Activated T-cell treated with anti-CD3 and anti-CD28 coated beads, Interleukin-2, amount 50 U/mL, for 72 hours (primary cell): ENCODE measurements at places on chromosomes 1 and 21. TPM values are rescaled to one million over a fixed set of nuclear protein-coding genes. Genes with fewer than 3 reads are reported as not detected.

Gene AMY2B
- total RNA-seq = 14.2 TPM

Gene SLFNL1
- total RNA-seq = 0.35 TPM

DNA sequence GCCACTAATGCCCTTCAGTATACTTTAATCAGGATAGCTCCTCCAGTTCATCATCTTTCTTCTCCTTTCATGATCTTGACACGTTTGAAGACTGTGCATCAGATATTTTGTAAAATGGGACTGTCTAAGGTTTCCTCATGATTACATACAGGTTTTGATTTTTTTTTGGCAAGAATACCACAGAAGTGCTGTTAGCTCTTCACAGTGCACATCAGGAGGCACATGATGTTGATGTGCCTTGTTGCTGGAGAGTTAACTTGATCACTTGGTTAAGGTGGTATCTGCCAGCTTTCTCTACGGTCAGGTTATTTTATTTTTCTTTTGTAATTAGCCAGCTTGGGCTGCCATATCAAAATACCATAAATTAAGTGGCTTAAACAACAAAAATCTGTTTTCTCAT, 128.6 kb upstream of the IVNS1ABP start:
- no peaks in the 10 kb centered on the region for H3K36me3 ChIP-seq
- no peaks in the 10 kb centered on the region for H3K27me3 ChIP-seq
- H3K4me3 ChIP-seq = no peak overlapping the region
- DNase-seq = no peak
- H3K4me1 ChIP-seq = peaks cover 8% of the 10 kb centered on the region

- DNase-seq = no peak
- H3K4me1 ChIP-seq = peaks cover 55% of the 10 kb centered on the region
- H3K27ac ChIP-seq = no peak overlapping the region
- no peaks in the 10 kb centered on the region for H3K36me3 ChIP-seq
These were observed 3.9 kb upstream of the IFFO2 start for GRCh38 chr1:18960409-18960808.

GRCh38 chr1:40783001-40783905, at the start of gene KCNQ4:
Gene KCNQ4, plus strand, starts transcription at chr1:40783787. Its CDS starts 307 bp downstream, at chr1:40784094.
- DNase-seq = no peak
- peaks cover 5% of the 10 kb centered on the region for H3K4me1 ChIP-seq
- H3K27ac ChIP-seq = no peak within 1 kb of the TSS
- H3K36me3 ChIP-seq = no peaks in the 10 kb centered on the region
- H3K4me3 ChIP-seq = peak within 1 kb of the TSS; percentile 79

DNA sequence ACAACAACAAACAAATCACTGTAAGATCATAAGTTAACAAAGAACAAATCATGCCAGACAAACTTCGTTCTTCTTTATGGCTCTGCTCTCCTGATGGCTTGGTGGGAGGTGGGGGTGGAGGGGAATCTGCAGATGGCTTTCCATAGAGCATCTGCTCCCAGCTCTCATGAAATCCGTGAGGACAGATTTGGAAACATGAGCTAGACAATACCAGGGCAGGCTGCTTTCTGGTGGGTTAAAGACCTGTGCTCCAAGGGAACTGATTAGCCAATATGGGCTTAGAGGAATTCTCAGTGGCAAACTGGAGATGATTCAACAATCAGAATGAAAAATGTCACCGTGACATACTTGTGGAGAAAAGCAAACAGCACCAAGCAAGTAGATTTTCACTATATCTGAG, 69.4 kb upstream of the TLR5 start:
- H3K36me3 ChIP-seq = no peaks in the 10 kb centered on the region
- peaks cover 5% of the 10 kb centered on the region for H3K27me3 ChIP-seq
- H3K4me3 ChIP-seq = no peak overlapping the region
- H3K27ac ChIP-seq = no peak overlapping the region
- H3K4me1 ChIP-seq = no peaks in the 10 kb centered on the region

DNA sequence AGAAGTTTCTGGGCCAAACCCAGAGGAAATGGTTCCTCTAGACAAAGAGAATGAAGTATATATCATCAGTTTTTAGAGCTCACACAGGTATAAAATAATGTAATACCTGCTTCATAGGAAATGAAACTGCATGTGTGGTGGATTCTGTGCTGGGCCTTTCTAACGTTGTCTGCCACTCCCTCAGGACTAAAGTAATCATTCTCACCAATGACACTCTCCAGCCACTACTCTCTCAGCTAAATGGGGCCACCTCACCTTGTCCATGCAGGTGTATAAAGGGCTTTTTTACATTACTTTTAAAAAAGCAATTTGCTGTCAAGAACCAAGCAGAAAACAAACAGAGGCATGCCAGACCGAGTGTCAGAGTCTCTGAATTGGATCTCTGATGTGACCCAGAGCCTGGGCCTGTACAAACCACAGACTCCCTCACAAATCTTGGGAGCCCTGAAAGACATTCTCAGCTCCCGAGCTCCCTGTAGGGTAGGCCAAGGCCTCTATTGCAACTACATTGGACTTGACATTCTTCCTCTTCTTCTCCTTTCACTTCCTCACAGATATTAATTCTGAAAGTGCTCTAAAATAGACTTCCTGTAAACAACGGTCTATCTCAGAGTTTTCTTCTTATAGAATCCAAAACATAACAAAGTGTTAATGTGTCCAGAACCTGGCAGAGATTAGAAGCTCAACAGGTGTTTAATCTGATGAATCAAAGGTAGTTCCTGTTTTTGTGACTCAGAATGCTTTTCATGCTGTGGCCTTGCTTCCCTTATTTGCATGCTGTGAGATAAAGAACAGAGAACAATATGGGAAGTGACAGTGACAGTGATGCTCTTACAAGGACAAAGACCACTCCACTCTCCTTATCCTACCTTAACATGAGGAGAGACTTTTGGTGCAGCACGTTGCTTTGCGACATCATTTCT, 8.6 kb downstream of the AIM2 start:
- no peaks in the 10 kb centered on the region for H3K27me3 ChIP-seq
- DNase-seq = no peak
- H3K4me1 ChIP-seq = peaks cover 52% of the 10 kb centered on the region
- H3K36me3 ChIP-seq = peaks cover 50% of the 10 kb centered on the region

DNA sequence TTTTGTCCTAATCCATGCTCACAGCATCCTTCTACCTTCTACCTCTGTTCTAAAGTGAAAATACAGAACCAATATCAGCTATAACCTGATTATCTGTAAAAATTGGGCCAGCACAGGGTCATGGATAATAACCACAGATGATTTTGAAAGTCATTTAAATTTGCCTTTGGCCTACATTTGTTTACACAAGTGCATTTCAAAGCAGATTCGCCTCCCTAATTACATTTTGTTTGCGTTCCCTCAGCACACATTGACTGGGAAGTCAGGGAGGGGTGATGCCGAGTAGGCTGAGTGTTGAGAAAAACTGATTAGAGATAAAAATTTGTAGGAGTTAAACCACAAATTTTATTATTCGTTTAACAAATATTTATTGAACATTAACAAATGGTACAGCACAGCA, 19.2 kb upstream of the RGS8 start:
- H3K27me3 ChIP-seq = peaks cover 32% of the 10 kb centered on the region
- no peak for DNase-seq
- peaks cover 2% of the 10 kb centered on the region for H3K4me1 ChIP-seq
- no peak overlapping the region for H3K27ac ChIP-seq
- H3K4me3 ChIP-seq = no peak overlapping the region

DNA sequence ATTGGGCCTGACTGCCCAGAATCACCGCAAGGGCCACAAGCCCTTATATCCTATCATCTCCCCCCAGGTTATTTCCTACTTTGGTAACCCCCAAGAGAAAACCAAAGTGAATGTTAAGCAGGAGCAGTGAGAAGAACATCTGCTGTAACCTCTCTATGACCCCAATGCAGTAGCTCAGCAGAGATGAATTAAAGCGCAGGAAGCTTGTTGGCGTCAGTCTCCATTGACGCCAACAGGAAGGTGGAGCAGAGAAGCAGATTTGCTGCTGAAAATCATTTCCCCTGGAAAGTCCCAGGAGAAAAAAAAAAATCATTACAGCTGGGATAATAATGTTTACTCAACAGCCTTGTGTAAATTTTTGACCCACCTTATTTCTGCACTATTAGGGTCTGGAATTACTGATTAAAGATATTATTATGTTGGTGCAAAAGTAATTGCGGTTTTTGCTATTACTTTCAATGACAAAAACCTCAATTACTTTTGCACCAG, 33.2 kb upstream of the FAM163A start:
- peaks cover 12% of the 10 kb centered on the region for H3K4me1 ChIP-seq
- peak overlapping the region; percentile 11 for H3K4me3 ChIP-seq
- H3K27me3 ChIP-seq = no peaks in the 10 kb centered on the region
- H3K36me3 ChIP-seq = peaks cover 7% of the 10 kb centered on the region

DNA sequence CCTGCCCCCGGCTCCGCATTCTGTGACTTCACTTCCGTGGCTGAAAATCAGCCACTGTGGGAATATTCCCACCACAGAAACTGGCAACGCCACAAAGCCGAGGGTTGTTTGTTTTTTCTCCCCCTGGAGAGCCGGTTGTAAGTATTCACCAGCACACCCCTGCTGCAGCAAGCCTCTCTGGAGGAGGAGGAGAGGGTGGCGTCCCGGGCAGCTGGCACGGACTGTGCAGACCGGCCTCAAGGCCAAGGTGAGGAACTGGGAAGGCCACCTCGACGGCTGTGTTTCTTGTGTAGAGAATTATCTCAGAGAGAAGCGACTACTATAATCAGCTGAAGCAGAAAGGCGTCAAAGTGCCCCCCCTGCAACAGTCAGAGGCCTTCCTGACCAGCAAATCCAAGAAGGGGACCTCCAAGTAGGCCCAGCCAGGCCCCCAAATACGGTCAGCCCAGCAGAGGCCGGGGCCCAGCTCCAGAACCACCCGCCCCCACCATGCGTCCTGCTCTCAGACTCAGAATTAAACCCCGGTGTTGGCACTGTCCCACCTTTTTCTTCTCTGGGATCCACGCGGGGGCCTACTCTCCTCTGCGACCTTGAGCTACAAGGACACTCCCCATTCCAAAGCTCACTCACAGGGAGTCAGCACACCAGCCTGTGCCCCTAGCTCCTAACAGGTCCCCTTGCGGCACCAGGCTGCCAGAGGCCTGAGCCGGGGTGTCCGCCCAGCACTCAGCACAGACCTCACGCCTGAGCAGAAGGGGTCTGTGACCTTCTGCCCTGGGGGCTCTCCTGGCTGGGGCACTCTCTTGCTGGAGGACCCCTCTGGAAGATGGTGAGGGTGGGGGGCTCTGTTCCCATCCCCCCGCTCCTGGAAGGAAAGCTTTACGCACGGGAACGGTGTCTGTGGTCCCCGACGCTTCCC, 1.2 kb upstream of the SMIM1 start:
- DNase-seq = no peak
- no peak overlapping the region for H3K27ac ChIP-seq
- peak overlapping the region; percentile 82 for H3K4me3 ChIP-seq
- no peaks in the 10 kb centered on the region for H3K36me3 ChIP-seq
- H3K27me3 ChIP-seq = peaks cover 2% of the 10 kb centered on the region
- H3K4me1 ChIP-seq = peaks cover 10% of the 10 kb centered on the region

- no peaks in the 10 kb centered on the region for H3K36me3 ChIP-seq
- no peak for DNase-seq
- H3K4me3 ChIP-seq = no peak overlapping the region
These were observed 628.1 kb downstream of the LMO4 start for GRCh38 chr1:87956750-87957149.

- H3K27ac ChIP-seq = no peak overlapping the region
- DNase-seq = no peak
- H3K36me3 ChIP-seq = no peaks in the 10 kb centered on the region
- no peak overlapping the region for H3K4me3 ChIP-seq
- no peaks in the 10 kb centered on the region for H3K4me1 ChIP-seq
- no peaks in the 10 kb centered on the region for H3K27me3 ChIP-seq
These were observed 257.2 kb downstream of the PTGER3 start for GRCh38 chr1:70790232-70790923.

- DNase-seq = no peak
- H3K27ac ChIP-seq = peak overlapping the region; percentile 98
- peaks cover 43% of the 10 kb centered on the region for H3K4me1 ChIP-seq
- peak overlapping the region; percentile 98 for H3K4me3 ChIP-seq
These were observed 463 bp upstream of the PRRC2C start for GRCh38 chr1:171484760-171485374.

DNA sequence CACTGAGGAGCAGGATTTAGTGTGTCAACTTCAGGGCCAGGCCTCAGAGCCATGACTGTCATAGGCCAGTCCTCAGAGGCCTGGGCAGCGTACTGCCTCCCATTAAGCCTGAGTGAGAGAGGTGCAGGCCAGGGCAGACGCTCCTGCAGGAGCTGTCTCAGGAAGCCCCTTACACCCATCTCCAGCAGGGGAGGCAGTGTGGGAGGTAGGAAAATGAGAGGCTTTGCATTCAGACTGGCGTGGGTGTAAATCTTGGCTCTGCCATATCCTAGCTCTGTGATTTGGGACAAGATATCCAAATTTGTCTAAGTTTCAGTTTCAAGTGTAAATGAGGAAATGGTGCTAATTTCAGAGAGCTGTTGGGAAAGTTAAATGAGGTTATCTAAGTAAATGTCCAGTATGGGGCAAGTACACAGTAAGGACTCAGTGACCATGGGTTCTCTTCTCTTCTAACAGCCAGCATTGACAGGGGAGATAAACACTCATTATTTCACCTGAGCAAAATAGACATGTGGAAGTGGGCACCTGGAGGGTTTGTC, 184.1 kb downstream of the ZSCAN20 start:
- H3K4me3 ChIP-seq = no peak overlapping the region
- no peaks in the 10 kb centered on the region for H3K36me3 ChIP-seq
- no peak overlapping the region for H3K27ac ChIP-seq
- no peak for DNase-seq
- H3K4me1 ChIP-seq = no peaks in the 10 kb centered on the region
- no peaks in the 10 kb centered on the region for H3K27me3 ChIP-seq

GRCh38 chr1:114216431-114217173, 62.9 kb upstream of the SYT6 start:
- peaks cover 11% of the 10 kb centered on the region for H3K27me3 ChIP-seq
- H3K36me3 ChIP-seq = no peaks in the 10 kb centered on the region
- no peak overlapping the region for H3K27ac ChIP-seq
- no peaks in the 10 kb centered on the region for H3K4me1 ChIP-seq
- DNase-seq = no peak
- no peak overlapping the region for H3K4me3 ChIP-seq

DNA sequence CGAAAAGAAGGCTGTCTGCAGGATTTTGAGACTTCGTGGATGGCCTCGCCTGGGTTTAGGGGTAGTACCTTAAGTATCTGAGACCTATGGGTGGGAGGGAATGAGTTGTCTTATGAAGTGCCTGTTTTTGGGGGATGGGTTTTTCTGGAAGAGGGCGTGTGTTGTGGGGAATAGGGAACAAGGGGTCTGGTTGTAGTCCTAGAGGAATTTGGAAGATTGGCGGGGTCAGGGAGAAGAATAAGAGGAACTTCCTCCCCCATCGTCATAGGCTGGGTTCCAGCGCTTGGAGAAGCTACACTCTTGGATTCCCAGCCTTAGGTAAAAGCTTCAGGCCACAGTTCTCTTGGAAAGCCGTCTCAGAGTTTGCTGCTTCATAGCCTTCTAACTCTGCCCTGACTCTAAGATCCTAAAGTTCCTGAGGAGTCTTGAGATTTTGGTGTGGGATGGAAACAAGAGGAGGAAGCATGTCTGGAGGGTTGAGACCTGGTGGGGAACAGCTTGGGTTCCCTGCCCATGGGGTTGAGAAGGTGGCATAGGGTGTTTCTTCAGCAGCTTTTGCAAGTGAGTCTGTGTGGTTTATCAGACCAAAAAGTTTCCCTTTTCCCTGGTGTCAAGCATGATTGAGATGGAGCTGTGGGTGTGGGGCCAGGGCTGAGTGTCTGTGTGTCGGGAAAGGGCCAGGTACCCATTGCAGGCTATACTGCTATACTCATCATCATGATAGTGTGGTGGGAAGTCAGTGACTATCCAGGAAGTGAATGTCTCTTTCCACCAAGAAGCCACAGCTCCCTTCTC, 1.8 kb downstream of the VANGL2 start:
- H3K4me3 ChIP-seq = no peak overlapping the region
- no peak overlapping the region for H3K27ac ChIP-seq
- DNase-seq = no peak
- H3K4me1 ChIP-seq = peaks cover 13% of the 10 kb centered on the region

- H3K4me3 ChIP-seq = no peak overlapping the region
- no peaks in the 10 kb centered on the region for H3K36me3 ChIP-seq
- no peak overlapping the region for H3K27ac ChIP-seq
- no peak for DNase-seq
- H3K4me1 ChIP-seq = no peaks in the 10 kb centered on the region
These were observed 1127.4 kb downstream of the NCAM2 start for GRCh38 chr21:22125581-22125980.
